ENCODE measurements at places on chromosomes 7 and 10.

GRCh38 chr7:116356333-116356965, 143.1 kb upstream of the CAV2 start:
- no peak for DNase-seq

DNA sequence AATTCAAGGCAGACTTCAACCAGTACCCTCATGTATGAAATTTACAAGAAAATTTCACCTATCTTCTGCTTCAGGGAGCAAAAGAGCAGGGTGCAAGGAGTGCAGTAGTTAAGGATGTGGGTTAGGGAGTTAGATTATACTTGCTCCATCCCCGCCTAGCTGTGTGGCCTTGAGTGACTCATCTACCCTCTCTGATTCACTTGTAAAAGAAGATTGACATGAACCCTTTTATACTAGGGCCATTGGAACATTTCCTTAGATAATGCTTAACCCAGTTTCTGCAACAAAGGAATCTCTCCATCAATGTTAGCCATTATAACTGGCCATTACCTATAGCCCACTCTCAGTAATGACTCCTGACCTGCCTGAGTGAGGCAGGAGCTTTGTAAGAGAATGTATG, 10.2 kb upstream of the HSPA12A start:
- no peak for DNase-seq

- peak; percentile 93 for DNase-seq
These were observed 549.1 kb downstream of the XPNPEP1 start for GRCh38 chr10:109374215-109374614.

DNA sequence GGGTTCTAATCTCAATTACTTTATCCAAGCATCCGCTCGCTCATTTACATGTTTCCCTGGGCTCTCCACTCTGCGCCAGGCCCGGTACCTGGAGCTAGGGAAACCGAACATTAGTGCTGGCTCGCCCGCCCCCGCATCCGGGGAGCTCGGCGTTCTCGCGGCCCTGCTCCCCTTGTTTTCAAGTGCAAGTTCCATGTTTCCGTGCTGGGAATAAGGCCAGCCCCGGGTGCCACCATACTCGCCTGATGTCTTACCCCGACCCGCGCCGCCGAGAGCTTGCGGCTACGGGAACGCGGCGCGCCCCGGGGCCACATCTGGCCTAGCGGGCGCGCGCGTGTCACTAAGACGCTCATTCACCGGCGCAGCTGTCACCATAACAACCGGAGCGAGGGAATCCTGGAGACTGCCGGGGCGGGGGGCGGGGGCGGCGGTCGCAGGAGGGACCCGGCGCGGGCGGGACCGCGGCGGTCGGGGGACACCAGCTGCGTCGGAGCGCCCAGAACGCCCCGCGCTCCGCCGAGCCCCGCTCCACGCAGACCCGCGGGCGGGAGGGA, at the start of gene NEURL1:
Gene NEURL1, plus strand, starts transcription at position 344 of the 554 bp plus-strand sequence. CDS start 683 bp downstream, outside the sequence.
- DNase-seq, result no peak

- no peak for DNase-seq
These were observed 8.3 kb upstream of the ZC3HAV1L start for GRCh38 chr7:139043823-139044812.

DNA sequence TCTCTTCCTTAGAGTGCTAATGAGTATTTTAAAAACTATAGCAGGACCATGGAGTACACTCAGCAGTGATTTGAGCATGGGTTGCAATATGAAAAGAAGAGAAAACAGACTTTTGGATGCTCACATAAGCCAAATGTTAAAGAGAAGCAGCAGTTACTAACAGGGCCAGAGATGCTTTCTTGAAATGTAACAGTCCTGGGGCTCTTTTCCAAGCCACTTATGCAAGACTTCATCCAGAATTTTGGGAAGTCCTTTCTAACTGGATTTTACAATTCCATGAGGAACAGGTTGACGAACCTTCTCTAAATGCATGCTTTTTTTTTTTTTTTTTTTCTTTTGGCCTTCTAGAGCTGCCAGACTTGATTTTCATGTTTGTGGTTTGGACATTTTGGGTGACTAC, 282.0 kb downstream of the SEC23IP start:
- DNase-seq, result no peak

DNA sequence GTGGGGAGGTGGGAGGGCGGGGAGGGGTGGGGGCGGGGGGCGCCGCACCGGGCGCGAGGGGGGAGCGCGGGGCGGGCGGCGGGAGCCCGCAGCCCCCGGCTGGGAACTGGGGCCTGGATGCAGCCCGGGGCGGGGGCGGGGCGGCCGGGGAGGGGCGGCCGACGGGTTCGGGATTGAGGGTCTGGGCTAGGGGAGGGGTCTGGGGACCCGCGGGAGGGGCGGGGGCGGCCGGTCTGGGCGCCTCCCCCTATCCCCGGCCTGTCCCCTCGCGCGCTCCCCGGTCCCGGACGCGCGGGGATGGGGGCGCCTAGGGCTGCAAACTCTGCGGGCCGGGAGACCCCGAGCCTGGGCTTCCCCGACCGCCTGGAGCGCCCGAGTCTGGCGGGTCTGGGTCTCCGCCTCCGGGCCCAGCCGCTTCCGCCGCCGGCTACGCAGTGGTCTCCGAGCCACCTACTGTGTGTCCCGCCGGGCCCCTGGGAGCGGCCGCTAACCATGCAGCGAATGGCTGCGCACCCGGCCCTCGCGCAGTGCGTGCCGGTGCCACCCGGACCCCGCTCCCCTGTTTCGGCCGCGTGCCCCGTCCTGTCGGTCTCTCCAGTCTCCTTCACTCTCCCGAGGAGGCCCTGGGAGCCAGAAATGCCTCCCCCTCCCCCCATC, 375 bp upstream of the FGF8 start:
- no peak for DNase-seq

GRCh38 chr7:10418985-10419384, 554.7 kb upstream of the PHF14 start:
- no peak for DNase-seq

DNA sequence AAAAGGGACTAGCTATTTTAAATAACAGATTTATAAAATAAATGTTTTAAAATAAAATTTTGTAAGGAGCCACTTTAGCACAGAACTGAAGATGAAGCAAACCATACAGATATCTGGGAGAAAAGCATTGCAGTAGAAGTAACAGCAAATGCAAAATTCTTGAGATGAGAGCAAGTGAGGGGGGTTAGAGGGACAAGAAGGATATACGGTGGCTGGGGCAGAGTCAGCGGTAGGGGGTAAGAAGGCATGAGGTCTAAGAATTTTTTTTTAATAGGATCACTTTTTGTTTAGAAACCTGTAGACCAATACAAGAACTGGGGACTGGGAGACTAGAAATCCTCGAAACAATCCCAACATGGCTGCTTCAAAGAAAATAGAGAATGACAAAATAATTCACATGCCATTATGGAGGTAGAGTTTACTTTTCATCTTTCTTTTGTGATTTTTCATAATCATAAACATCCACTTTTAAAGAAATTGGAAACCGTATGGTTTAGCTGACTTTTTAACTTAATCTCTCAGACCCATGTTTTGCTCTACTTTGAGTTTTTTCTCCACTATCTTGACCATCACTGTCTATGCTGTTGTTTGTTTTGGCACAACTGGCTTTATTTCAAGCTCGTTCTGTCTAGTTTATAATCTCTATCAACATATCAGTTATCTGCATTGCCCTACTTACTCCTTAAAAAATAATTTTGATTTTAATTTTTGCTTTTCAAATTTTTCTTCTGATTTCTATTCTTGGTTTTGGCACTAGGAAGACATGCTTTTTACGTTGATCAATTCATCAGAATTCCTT, 73.5 kb downstream of the KMT2C start:
- no peak for DNase-seq

DNA sequence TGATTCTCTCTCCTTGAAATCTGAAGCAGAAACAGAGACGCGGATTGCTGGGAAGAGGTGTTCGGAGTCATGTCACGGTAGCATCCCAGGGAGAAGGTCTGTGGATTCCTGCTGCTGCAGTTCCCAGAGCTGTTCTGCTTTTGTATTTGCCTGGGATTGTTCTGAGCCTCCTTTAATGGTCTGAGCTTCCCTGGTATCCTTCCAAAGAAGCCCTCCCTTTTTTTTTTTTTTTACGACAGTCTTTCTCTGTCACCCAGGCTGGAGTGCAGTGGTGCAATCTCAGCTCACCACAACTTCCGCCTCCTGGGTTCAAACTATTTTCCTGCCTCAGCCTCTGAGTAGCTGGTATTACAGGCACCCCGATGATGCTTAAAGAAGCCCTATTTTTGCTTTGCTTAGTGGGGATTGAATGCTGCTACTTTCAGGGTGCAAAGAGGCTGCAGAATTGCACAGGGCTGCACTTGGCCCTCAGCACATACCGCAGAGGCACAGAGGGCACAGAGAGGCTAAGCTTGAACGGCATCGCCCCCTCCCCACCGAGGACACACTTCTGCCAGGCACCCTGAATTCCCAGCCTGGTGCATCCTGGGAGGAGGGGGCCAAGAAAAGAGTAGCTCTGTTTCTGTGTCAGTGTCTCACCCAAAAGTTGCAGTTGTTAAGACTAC, 208.6 kb upstream of the GALNT17 start:
- no peak for DNase-seq

DNA sequence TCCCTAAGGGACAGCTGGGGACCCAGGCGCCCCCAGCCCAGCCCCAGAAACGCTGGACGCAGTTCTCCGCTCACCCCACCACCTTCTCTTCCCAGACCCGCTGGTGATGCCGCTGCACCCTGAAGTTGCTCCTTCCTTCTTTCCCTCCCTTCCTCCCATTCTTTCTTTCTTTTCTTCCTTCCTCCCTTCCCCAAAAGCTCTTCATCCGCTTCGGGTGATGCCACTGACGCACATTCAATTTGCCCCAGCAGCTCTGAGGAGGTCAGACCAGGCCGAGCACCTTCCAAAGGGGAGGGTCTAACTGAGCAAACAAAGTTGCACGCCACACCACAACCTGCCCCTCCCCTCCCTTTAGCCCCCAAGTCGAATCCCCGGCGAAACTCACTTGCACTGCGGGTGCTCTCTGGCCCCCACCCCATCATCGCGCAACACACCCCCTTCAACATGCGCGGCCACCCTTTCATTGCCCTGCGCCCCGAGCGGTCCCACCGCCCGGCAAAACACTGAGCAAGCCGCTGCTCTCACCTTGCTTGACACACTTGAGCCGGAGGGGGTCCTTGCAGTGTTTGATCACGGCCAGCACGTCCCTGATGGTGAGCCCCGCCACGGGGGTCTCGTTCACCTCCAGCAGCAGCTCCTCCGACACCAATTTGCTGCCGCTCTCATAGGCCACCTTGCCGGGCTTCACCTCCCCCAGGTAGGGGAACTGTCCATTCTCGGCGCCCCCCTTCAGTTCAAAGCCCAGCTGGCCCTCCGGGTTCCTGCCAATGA, 787 bp downstream of the MAGI2 start:
- peak; percentile 33 for DNase-seq

DNA sequence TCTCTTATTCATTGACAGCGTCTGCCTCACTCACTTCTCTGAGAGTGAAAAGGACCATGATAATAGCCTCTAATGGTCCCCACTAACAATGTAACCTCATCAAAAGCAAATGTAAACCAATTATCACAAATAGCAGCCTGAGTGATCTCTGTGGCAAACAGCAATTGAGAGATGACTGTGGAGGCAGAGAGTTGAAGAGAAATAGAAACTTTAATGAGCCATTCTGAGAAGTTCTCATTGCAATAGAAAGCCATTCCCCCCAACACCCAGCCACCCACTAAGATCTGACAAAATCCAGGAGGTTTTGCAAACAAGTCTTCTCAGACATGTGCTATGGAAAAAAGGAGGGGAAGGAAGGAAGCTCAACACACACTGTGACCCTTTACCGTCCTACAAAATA, 44.2 kb upstream of the RNF148 start:
- no peak for DNase-seq

DNA sequence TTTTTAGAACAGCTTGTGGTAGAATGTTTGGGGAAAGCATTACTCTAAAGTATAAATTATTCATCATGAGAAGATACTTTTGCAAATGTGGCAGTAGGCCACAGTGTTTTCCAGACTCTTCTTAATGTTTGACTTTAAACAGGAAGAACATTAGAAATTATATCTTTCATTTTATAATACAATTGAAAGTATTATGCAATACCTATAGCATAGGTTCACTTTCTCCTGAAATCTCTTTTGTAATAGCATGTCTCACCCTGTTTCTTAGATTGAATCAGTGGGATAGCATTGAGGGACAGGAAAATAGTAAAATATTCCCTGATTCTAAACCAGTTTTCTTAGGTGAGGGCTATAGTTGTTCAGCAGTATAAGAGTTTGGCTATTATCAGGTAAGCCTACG, 23.1 kb downstream of the ANKIB1 start:
- DNase-seq, result no peak

- no peak for DNase-seq
These were observed 67.8 kb downstream of the ZNF248 start for GRCh38 chr10:37789590-37789989.

DNA sequence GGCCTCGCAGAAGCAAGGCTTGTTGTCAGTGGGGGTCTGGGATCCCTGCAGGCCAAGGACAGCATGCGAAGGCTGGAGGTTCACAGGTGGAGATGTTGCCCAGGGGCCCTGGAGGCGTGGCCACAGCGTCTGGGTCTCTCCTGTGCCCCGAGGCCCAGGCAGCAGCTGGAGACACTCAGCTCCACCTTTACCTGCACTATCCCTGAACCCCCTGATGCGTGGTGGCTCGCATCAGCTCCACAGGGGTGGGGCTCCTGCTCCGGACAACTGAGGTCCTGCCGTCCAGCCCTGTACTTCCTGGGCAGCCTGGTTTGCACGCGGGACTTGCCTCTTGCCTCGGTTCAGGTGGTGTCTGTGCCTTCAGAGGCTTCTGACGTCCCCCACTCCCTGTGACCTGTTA, 54.6 kb upstream of the ZNF32 start:
- DNase-seq, result no peak

DNA sequence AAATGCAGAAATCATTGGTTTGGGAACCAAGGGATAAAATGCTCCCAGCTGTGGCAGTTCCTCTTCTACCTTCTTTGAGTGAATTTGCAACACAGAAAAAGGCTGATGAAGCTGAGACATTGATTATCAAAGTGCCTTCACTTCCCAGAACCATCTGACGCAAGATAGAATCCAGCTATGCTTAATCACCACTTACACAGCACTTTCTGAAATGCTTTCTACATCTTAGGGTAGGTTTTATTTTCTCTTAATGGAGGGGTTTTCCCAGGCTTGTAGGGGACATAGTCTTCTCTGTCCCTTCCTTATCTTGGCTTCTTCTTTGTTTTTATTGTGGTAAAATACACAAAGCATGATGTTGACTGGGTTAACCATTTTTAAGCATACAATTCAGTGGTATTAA, 332.6 kb upstream of the ZNF32 start:
- DNase-seq, result no peak

- DNase-seq, result no peak
These were observed 13.5 kb downstream of the NEUROD6 start for GRCh38 chr7:31327071-31327470.

DNA sequence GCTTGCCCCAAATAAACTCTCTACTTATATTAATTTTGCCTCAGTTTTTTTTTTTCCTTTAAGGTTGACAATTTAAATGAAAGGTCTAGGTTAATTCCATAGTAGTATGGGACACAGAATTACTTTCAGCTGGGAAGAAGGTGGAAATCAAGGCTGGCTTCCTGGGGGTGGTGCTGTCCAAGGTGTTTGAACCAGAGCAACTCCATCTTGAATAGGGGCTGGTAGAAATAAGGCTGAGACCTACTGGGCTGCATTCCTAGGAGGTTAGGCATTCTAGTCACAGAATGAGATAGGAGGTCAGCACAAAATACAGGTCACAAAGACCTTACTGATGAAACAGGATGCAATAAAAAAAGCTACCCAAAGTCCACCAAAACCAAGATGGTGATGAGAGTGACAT, 1190.8 kb upstream of the AUTS2 start:
- DNase-seq, result no peak
